ENCODE measurements at places on chromosomes 2 and 18.

DNA sequence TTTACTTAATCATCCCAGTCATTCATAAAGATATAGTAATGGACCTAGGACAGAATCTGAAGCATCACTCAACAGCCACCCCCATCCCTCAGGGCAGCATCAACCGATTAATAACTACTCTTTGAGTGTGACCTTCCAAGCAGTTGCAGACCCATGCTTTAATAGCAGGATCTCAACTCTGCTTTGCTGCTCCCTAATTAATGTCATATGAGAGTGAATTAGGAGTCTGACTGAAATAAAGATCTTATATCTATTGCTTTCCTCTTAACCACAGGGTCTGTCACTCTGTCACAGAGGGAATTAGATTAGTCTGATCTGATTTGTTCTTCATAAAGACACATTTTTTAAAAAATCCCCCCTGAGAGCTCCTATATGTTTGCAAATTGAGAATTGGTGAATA lies 46.1 kb upstream of the LRP1B start:
- no peak for DNase-seq

- DNase-seq: no peak
Measured at GRCh38 chr2:120522151-120522751, 176.3 kb downstream of the INHBB start.

GRCh38 chr2:68365087-68365486 lies at the start of gene PLEK:
Gene PLEK (plus strand): TSS chr2:68365282. CDS start chr2:68365352, 70 bp downstream.
- peak; percentile 98 for DNase-seq

- no peak for DNase-seq
Measured at GRCh38 chr2:208479342-208479741, 72.8 kb downstream of the PTH2R start.

GRCh38 chr2:234451242-234451641 lies 45.6 kb downstream of the ARL4C start:
- DNase-seq: no peak

GRCh38 chr2:132669908-132670495 lies at the start of gene LYPD1:
Gene LYPD1 (minus strand): TSS chr2:132670205. CDS start chr2:132669932, 273 bp downstream.
- no peak for DNase-seq

- DNase-seq: no peak
Measured at GRCh38 chr18:33717339-33717738, 139.3 kb downstream of the ASXL3 start.

GRCh38 chr2:224405412-224405811 lies 3.5 kb upstream of the FAM124B start:
- peak; percentile 77 for DNase-seq

GRCh38 chr2:98807929-98808328 lies 77.0 kb upstream of the MGAT4A start:
- no peak for DNase-seq

DNA sequence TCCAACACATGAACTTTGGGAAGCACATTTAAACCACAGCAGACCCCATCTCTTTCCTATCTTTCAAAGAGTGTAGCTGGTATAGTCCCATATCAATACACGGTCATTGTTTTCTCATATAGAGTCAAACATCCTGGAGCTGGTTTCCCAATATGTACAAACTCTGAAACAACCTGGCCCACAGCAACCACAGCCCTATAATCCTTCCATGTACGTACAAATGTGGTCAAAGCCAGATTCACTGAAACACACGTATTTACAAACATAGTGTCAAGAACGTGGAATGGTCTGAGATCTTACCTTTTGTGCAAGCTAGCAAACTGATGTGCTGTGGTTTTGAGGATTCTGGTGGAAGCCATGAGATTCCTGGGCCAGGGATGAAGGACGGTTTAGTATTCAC lies 97.3 kb downstream of the HS1BP3 start:
- no peak for DNase-seq

DNA sequence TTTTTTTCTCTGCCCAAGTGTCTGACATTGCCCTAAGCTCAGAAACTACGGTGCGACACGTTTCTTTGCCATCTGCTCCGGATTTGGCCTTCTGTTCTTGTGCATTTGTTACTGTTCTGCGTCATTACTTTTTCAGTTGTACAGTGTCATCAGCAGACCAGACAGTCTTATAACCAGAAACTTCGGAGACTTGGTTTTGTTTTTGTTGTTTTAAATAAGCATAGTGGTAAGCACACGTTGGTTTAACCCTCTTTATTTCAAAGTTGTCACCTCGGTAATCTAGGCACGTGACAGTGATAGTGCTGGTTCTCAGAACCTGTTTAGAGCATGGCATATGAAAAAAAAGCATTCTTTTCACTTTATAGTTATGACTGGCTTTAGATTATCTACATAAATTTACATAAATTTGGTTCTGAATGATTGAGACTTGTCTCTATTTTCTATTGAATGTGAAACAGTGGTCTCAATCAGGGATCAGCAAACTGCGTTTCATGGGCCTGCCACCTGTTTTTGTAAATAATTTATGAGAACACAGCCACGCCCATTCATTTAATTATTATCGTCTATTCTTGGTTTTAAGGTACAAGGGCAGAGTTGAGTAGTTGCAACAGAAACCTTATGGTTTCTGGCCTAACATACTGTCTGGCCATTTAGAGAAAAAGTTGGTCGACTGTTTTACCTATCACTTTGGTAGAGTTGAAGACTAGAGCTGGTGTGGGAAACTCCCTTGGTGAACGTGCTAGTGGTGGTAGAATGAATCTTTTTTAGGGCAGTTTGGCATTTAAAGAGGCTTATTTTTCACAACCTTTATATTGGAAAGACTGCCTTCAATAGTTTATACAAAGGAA lies 106.5 kb downstream of the ZNF532 start:
- no peak for DNase-seq

DNA sequence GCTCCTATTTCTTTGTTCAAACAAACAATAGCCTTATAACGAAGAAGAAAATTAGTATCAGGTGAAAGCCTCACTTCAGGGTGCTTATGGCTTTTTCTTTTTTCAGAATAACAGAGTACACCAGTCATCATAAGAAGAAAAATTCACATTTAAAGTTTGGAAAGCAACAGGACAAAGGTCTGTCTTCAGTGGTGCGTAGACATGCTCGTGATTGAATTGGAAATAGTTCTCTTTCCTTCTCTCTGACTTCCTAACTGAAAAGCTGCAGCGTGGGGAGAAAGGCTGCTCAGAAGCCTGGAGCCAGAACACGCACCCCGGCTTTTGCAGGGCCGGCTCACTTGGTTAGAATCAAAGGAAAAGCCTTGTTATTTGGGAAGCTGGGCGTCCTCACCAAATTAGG lies 127.6 kb upstream of the ZNF516 start:
- no peak for DNase-seq

DNA sequence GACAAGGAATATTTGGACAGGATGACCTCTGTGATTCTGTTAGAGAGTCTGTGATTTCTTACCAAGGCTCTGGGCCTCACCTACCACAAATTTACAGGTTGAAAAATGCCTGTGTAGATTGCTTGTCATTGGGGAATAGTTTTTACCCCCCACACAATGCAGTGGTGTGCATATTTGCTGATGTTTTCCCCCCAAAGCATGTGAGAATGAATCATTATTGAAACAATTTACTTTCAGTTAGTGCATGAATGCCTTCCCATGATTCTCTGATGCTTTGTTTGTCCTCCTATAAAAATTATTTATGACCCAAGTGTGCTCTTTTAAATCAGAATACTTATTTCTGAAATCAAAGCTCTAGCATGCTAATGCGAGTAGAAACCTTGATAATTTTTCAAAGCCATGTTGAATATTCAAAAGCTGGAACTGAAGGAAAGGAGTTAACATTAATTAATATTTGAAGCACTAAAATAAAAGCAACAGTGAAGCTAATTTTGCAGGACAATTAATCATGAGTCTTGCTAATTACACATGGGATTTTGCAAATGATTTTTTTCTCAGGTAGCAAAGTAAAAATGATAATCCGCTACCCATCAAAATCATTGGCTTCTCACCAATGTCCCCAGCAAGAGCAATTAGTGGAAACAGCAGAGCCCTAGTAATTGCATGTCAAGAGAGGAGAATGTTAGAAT lies 361.2 kb upstream of the HNRNPA3 start:
- DNase-seq: no peak

DNA sequence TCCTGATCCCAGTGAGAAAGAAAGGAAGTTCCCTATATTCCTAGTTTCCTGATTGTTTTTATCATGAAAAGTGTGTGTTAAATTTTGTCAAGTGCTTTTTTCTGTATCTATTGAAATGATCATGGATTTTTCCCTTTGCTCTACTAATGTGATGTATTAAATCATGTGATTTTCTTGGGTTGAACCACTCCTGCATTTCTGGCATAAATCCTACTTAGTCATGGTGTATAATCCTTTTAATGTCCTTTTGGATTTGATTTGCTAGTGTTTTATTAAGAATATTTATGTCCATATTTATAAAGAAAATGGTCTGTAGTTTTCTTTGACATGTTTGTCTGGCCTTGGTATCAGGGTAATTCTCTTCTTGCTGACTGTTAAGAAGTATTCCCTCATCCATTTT lies 87.3 kb upstream of the CNGA3 start:
- no peak for DNase-seq

DNA sequence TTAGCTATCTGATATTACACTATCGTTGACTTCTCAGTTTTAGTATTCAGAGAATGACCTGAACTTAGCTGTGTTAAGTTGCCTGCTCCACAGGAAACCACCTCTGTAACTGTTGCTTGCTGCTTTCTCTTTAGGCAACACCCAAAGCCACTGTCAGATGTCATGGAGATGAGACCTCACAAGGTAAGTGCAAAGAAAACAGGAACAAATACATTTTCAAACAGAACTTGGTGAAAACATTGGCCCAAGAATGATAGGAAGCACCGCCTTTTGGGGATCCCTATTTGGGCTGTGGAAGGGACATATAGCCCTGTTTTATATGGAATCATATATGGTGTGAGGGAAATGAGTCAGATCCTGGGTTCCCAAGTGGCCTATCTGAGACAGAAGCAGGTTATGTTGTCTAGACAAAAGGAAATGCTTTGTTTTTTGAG lies 143.4 kb downstream of the UBE2E3 start:
- DNase-seq: peak; percentile 57

GRCh38 chr2:146632707-146633106 lies 1212.1 kb upstream of the ACVR2A start:
- no peak for DNase-seq

DNA sequence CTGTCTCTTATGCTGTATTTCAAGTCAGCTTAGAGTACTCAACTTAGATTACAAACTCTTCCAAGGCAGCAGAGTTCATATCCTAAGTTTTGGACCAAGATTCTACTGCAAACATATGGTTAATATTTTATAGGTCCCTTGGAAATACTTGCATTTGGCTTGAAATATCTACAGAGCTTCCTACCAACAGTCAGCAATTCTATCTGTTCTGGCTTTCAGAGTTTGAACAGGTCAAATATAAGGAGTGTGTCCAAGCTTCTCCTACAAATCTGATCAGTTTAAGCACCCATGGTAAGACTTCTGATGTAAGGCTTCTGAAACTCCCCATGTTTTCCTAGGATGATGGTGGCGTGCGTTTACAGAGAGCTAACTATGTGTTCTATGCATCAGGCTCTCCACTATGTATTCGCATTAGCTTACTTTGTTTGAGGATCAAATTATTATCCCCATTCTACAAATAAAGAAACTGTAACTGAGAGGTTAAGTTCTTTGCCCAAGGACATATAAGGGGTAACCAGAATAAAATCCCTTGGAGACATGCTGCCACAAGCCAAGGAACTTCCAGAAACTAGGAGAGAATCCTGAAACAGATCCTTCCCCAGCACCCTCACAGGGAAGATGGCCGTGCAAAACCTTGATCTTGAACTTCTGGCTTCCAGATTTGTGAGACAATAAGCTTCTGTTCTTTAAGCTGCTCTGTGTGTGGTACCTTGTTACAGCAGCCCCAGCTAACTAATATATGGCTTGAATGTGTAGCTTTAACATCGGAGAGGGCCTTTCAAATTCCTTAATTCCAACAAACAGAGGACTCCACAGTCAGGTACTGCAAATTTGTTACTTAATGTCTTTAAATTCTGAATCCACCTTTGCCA lies 55.1 kb downstream of the ATP8B1 start:
- no peak for DNase-seq

- no peak for DNase-seq
Measured at GRCh38 chr2:128016620-128017019, 11.2 kb downstream of the SAP130 start.

DNA sequence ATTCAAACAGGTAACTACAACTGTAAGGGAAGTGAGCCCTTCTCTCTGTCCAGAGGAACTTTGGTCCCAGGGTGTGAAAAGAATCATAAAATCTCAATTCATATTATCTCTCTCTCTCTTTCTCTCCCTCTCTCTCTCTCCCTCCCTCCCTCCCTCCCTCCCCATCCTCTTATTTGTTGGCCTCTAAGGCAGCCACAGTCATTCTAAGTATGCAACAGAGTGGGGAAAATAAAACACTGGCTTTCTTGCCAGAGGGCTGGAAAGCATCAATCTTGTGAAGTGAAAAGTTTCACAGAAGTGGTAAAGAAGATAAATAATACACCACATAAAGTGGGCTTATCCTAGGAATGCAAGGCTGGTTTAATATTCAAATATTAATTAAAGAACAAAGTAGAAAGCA lies 95.6 kb upstream of the KCNH7 start:
- DNase-seq: no peak

DNA sequence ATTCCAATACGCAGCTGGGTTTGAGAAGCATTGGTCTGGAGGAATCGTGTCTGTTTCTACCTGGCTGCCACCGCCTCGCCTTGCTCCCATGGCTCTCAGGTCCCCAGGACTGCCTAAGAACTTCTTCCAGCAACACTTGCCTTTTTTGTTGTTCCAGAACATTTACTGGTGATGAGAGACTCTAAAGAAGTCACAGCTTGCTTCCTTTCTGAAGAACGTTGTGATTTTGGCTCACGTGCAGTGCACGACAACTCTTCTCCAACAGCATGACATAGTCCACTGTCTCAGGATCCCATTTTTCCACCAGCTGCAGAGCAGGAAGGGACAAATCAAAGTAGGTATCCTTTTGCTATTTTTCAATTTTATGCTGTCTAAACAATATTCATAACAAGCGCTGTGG lies 940.9 kb downstream of the SLC4A3 start:
- no peak for DNase-seq

DNA sequence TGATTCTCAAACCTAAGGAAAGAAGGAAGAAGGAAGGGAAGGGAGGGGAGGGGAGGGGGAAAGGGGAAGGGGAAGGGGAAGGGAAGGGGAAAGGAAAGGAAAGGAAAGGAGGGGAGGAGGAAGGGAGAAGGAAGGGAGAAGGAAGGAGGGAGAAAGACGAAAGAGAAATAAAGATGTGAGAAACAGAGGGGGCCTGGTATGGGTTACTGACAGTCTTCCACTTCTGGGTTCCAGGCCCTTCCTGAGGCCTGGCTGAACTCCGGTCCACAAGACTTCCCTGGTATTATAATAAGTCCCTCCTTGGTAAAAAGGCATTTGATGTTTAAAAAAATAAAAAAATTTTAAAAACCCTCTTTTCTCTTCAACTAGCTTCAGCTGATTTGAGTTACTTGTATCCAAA lies 17.4 kb downstream of the SLC4A5 start:
- no peak for DNase-seq

DNA sequence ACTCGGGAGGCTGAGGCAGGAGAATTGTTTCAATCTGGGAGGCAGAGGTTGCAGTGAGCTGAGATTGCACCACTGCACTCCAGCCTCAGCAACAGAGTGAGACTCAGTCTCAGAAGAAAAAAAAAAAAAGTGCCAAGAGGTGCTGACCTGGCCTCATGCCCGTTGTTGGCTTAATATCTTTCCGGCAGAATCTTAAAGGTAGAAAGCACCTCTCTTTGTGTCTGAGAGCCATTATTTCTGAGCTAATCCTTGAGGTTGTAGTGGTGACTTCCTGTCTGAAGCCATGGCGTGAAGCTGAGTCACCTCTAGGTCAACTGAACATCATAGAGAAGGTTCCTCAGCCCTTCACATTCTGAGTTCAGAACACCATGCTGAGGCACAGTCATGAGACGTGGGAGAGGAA lies 60.4 kb downstream of the WDSUB1 start:
- DNase-seq: peak; percentile 52

Measured in MV-4-11 (cell line).